Activated gamma-delta T cell treated with anti-CD3 and anti-CD28 coated beads, Interleukin-2, amount 50 U/mL, for 16 hours (primary cell): ENCODE measurements at places on chromosomes 1 and 21.

- no peak for DNase-seq
These were observed 68.1 kb downstream of the VWA5B1 start for GRCh38 chr1:20358761-20359263.

DNA sequence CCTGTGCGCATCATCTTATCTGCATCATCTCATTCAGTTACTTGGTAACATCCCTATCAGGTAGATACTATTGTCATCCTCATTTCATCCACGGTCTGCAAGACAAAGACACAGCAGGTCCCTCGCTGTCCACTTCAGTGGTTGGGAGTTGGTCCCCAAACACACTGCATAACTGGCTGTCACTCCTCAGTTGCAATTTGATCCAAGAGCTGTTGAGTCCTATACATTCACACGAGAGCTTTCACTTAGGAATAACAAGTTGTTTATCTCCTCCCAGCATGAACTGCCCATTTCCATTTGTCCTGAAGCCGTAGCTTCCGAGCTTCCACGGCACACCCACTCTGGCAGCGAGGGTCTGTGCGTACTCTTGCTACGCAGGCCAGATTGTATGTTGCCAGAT is 472.0 kb downstream of the CAMTA1 start:
- DNase-seq, result no peak

DNA sequence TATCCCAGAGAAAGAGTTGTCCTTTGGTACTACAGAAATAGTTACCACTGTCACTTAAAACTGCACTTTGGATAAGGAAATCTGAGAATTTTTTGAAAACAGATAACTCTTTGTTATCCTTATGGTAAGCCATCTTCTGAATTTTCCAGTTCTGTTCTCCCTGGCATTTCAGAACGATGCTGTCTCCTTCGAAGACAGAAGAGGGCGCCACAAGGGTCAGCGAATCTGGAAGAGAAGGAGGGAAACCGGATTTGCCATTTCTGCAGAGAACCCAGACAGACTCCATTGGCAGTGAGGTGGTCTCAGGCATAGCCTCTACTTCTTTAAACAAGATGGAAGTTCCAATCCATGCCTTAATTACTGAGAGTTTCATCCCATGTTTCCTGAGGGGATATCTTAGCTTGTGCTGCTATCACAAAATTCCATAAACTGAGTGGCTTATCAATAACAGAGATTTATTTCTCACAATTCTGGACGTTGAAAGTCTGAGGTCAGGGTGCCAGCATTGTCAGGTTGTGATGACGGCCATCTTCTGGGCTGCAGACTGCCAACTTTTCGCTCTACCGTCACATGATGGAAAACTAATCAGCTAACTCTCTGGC is 6.4 kb downstream of the FCRL2 start:
- no peak for DNase-seq

DNA sequence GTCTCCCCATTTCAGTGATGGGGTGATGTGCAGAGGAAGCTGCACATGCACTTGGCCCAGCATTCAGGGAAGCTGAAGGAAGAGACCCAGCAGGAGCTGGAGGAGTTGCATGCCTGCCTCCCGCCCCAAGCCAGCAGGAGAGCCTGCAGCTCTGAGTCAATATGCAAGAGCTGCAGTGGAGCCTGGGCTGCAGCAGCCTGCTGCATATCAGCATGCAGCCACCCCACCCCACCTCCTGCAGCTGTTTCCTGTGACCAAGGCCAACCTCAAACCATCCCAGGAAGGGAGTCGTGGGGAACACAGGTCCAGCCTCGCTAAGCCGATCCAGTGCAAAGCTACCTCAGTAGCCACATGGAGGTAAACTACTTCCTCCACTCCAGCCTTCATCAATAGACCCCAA is 18.9 kb downstream of the AGT start:
- DNase-seq, result no peak

DNA sequence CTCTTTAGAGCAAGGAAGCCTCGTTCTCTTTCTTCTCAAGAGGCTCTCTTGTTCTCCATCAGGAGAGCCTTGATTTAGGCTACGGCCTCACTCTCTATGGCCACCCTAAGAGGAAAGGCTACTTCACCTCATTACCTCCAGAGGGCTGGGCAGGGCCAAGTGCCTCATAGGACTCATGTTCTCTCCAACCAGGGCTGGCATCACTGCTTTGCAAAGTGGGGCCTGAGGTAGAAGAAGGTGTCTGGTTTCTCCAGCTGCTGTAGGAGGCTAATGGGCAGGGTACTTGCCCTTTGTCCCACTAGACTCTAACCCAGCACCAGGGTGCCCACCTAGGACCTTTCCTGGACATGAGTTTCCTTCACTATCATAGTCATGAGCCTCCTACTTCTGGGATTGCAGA is 2.1 kb upstream of the ATXN7L2 start:
- DNase-seq, result no peak

GRCh38 chr1:92464588-92465255 is 22.0 kb downstream of the GFI1 start:
- no peak for DNase-seq

DNA sequence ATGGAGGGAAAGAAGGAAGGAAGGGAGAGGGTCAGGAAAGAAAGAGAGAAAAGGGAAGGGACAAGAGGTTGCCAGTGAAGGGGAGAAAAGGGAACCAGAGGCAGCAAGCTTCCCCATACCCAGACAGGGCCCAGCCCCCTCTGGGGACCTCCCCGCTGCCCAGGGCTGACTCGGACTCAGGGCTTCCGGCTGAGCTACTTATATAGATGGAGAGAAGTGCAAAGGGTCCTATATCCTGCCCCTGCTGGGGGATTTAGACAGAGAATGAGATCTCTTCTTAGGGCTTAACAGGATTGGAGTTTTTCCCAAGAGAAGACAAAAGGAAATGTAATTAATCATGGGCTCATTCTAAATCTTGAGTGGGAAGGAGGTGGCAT is at the start of gene ETV3L:
Gene ETV3L, minus strand, starts transcription at position 176 of the 377 bp plus-strand sequence. CDS start 285 bp downstream, outside the sequence.
- no peak for DNase-seq

DNA sequence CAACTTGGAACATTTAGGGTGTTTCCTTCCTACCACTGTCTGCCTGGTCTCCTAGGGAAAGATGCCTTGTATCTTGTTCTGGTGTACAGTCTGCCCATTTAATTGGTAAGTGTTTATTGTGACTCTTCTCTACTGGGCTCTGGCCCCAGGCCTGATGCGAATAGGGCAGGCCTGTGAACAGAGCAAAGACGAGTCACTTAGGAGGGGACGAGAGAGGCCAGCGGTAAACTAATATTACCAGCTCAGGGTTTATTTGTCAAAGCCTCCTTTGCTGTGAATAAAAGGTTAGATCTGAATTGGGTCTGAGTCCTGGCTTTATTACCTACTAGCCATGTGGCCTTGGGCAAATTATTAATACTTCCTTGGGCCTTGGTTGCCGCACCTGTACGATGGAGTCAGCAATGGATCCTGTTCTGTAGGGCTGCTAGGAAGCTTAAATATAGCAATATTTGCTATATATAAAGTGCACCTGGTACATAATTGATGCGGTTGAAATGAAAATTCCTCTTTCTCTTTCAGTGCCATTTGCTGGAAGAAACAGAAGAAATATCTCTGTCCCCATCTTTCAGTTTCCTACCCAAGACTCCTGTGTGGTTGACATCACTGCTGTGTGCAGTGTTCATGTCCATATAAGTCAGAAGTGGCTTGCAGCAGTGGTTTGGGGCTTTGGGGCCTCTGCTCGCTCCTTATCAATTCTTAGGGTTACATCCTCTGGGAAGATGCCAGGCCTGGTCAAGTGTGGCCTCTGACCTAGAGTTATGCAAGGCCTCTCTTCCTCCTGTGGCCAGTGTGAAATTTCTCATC is 32.4 kb downstream of the MAPKAPK2 start:
- no peak for DNase-seq

GRCh38 chr1:15522551-15522950 is 1.5 kb downstream of the CASP9 start:
- DNase-seq, result no peak

DNA sequence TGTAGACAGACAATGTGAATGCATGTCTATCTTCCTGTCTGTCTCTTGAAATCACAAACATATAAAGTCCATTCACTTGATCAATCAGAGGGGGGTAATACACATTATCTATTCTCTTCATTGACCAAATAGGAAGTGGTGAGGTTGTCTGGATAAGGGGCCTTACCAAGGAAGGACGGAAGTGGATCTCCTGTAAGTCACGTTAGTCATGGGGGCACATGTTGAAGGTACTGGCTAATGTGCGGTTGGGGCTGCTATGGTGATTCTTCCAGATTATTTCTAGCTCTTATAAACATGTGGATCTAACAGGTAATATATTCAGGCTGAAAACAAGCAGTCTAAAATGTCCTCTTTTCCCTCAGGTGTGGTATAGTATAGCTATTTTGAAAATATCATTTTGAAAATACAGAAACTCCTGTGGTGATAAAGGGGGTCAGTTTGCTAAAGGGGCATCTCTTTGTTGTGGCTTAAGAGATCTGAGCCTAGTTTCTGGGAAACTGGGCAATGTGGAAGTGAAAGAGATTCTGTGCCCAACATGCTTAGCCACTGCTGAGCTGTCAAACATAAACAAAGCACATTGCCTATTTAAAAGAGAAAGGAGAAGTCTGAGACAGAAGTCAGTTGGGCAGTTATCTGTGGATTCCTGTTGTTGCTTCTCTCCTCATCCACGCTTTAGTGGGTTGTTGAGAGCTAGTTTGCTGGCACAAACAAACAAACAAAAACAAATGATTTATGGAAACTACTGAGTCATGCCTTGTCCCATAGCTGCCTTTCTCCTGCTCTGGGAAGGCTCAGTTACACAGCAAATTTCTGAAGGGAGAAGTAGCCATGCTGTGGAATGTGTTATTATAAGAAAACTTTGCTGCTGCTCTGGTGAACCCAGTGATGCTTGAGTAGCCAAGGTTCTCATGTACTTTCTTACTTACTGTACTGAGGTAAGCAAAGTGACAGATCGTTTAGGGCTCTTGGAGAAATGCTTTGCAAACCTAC is 166.9 kb downstream of the HLX start:
- DNase-seq, result no peak

DNA sequence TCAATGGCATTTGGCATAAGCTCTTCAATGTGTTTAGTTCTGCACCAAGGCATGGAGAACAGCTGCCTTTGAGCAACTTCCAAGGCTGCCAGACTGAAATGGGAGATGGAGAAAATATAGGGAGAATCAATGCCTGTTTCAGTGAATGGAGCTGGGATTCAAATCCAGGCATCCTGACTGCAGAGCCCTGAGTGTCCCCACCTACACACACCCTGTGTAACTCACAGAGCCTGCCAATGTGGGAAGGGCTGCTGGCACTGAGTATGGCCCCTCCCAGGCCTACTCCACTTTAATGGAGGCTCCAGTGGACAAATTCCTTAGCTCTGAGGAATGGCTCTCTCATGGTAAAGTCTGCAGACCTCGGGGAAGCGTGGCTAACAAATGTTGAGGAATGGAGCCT is 145.6 kb upstream of the TNR start:
- DNase-seq, result no peak

- no peak for DNase-seq
These were observed 39.9 kb downstream of the ENAH start for GRCh38 chr1:225613006-225613405.

DNA sequence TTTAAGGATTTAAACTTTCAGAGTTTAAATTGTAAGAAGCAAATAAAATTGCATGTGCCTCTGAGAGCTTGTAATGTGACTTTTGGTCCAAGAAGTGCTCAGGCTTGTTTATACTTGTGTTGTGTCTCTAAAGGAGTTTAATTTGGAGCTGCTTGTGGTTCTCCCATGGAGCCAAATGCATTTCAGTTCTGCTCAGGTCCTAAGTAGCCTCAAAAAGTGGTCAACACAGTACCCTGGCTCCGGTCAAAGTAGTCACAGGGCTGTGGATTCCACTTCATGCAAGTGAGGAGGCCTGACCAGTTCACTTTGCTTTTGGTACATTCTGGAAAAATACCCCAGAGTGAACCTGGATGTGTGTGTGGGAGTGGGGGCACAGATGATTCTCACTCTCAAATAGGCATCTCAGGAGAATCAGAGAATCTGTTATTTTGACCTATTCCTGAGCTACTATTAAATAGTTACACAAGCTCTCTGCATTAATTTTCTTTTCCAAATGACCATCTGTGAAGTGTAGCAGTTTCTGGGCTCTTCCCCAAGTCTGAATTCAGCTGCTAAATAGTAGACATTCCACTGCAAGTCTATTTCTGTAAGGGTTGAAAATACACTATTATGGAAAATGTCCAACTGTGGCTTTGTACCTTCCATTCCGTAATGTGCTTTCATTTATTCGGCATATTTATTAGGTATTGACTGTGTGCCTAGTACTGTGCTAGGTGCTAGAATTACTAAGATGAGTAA is 31.7 kb upstream of the AGO1 start:
- no peak for DNase-seq

GRCh38 chr1:65946376-65946775 is 153.7 kb downstream of the PDE4B start:
- no peak for DNase-seq

- DNase-seq, result no peak
These were observed 10.7 kb downstream of the RAB42 start for GRCh38 chr1:28602536-28603439.

- DNase-seq, result no peak
These were observed 85.3 kb upstream of the GPR88 start for GRCh38 chr1:100452641-100453040.

DNA sequence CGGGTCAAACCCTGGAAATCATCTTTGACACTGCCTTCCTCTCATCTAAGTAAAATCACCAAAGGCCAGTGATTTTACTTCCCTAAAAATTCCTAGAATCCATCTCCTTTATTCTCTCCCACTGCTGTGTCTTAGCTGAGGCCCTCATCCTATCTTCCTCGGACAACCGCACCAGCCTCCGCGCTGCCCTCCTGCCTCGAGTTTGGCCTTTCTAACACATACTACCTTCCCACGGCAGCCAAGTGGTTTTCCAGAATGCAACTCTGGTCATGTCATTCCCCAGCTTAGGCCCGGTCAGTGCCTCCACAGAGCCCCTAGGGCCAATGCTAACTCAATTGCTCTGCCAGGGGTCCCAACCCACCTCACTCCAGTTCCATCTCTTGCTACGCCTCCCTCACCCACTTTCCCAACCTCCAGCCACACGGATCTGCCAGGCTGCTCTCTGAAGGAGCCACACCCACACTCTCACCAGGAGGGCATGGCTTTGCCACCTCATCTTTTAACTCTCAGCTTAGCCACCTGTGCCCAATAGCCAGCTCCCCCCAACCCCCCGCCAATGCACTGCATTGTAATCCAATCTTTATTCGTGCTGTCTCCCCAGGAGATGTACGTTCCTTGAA is 6.8 kb downstream of the TMEM9 start:
- no peak for DNase-seq

- no peak for DNase-seq
These were observed 264.2 kb downstream of the NPHP4 start for GRCh38 chr1:5727871-5728643.
